ENCODE measurements at places on chromosomes 13 and 19.

DNA sequence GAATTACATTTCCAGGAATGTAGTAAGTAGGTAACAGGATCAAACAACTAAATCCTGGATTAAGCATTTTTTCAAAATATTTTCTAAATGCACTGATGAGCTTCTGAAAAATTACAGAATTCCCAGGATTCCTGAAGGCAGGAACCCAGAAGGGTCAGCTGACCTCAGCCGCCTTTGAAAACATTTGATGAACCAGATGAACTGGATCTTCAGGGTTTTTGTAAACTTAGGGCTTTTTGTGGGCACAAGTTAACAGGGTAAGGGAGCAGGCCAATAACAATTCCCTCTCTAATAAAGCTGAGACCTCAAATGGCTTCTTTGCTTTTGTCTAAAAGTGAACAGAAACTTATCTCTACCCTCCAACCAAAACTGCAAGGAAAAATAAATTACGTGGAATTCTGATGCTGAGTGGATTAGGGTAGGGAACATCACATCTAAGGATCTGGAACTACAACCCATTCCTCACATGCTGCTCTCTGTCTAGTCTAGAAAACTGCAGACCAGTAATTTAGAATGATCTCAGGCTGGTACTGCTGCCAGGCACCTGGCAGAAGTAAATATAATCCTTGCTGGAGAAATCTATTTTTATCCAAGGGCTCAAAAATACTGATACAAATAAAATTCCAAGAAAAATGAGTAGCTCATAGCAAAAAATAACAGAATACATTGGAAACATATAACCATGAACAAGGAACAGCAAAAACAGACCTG, 48.2 kb upstream of the N4BP2L1 start:
- no peak for DNase-seq

DNA sequence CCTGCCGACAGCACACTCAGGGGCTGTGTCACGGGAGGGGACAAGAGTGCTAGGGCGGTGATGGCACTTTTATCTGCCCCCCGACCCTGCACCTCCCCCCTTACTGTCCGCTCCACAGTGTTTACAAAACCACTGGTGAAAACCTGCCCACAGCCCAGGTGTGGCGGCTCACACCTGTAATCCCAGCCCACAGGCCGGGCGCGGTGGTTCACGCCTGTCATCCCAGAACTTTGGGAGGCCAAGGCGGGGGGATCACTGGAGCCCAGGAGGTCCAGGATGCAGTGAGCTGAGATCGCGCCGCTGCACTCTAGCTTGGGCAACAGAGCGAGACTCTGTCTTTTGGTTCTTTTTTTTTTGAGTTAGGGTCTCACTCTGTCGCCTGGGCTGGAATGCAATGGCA, 11.8 kb downstream of the LINGO3 start:
- no peak for DNase-seq

GRCh38 chr19:54391589-54392061, 23.6 kb upstream of the TTYH1 start:
- no peak for DNase-seq

DNA sequence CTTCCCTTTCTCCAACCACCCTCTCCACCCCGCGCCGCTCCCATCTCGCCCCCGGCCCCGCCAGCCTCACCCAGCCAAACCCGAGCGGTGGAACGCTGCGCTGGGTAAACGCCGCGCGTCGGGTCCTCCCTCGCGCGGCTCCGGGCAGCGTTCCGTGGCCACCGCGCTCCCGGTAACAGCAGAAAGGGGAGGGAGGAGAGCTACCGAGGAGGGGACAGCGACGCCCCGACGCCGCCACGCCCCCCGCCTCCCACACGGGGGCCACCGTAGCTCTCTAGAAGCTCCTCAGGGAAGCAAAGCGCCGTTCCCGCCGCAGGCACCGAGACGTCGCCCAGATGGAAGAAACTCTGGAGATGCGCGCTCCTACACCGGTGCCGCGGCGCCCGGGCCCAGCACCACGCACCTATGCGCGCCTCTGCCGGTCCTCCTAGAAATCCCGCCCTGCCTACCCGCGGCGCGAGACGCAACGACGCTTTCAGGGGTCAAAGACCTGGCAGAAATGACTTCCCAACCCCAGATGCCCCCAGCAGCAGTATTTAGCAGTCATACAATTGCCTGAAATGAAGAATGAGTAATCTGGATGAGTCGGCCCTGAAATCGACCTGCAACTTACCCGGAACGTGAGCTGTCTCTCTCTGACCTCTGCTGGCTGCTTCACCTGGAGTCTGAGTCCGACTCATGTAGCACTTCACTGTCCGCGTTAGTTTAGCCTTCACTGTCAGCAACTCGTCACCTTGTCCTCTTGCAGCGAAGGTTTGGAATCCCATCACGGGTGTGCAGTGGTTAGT, at the start of gene RUBCNL:
RUBCNL (minus strand) TSS at position 189 of the 788 bp plus-strand sequence. CDS start 14,777 bp downstream, outside the sequence.
- DNase-seq: peak; percentile 8

GRCh38 chr13:98751861-98752466, 508 bp downstream of the SLC15A1 start:
- DNase-seq: no peak

DNA sequence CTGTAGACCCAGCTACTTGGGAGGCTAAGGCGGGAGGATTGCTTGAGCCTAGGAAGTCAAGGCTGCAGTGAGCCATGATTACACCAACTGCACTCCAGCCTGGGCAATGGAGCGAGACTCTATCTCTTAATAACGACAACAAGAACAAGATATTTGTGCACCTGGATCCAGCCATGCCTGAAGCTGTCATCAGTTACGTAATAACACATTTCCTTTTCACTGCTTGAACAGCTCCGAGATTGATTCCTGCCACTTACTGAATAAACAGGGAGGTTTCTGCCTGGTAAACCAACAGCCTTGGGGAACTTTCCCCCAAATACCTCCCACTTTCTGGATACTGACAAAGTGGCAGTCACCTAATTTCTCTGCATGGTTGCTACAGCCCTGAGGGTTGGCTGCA, 5.4 kb downstream of the KANK2 start:
- DNase-seq: no peak

DNA sequence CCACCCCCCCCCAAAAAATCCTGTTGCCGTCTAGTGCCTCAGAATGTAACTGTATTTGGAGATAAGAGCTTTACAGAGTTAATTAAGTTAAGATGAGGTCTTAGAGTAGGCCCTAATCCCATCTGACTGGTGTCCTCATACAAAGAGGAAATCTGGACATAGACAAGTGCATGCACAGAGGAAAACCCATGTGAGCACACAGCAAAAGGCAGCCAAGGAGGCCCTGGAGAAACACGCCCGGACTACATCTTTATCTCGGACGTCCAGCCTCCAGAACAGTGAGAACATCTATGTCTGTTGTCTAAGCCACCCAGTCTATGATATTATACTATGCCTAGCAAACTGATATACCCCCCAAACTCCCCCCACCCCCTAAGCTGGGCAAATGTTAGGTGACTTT, 193.8 kb downstream of the KATNAL1 start:
- no peak for DNase-seq

GRCh38 chr13:76470991-76471390, 415.2 kb downstream of the KCTD12 start:
- DNase-seq: no peak

DNA sequence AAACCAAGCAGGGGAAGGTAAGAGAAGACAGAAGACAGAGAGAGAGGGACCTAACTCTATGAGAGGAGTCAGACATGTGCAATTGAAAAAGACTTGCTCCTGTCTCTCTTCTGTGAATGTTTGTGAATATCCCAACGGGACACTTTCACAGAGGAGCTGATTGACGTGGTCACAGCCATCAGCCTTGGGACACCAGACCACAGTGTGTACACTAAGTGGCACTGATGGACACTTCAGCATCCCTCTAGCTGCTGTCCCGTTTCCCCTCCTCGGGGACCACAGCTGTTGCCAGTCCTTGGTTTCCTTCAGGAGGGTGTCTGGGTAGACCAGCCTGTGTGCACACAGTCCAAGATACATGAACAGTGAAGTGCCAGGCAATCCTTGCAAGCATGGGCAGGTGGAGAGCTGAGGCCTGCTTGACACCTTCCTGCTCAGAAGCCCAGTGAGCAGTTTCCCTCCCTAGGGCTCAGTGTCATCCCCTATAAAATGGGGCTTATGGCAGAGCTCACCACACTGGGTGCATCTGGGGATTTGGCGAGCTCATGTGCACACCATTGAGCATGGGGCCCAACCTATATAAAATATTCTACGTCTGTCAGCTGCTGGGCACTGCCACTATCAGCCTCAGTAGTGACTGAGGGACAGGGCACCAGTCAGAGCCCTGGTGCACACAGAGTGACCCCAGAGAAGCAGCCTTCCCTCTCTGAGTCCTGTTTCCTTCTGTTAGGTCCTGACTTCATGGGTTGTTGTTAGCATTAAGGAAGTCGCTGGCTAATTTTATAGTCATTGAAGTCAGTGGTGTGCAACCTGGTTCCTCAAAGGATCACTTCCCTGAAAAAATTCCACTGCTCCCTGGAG, 4.3 kb upstream of the USF2 start:
- no peak for DNase-seq

GRCh38 chr13:113655346-113656002, 2.5 kb downstream of the ATP4B start:
- no peak for DNase-seq

DNA sequence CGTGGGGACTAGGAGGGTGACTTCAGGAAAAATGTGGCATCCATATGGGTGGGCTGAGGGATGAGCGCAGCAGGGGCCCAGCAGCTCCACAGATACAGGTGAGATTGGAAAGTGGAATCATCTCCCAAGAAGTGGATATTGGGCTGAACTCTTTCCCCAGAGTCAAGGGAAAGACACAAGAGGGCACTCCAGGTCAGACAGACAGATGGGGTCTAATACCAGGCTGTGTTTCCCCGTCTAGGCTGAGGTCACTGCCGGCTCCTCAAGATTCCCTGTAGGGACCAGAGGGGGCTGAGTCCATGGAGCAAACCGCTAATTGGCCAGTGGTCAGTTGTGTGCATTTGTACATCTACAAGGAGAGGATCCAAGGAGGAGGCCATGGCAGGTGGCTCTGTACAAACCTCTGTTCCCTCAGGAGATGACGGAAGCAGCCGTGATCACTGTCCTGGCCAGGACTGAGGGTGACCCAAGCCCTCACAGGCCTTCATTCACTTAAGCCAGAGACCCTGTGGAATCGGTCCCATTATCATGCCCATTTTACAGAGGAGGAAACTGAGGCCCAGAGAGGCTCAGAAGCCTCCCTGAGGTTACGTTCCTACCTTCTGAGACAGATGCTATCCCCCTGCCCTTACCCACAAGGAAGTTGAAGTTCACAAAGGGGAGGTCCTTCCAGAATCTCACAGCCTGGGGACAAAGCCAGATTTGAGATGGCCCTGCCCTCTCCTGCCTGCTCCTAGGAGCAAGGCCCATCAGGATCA, 14.9 kb upstream of the IGLON5 start:
- DNase-seq: no peak

GRCh38 chr19:55369653-55370304, 484 bp downstream of the IL11 start:
- DNase-seq: no peak

GRCh38 chr13:111547726-111548273, 227.4 kb downstream of the TEX29 start:
- DNase-seq: no peak

- no peak for DNase-seq
These were observed 183.2 kb downstream of the NDFIP2 start for GRCh38 chr13:79663977-79664636.

GRCh38 chr19:54473071-54473891, at the start of gene CDC42EP5:
Gene CDC42EP5, minus strand, starts transcription at chr19:54473296. Its CDS starts 7,749 bp downstream, at chr19:54465547.
- DNase-seq: no peak

All from stimulated activated CD8-positive, alpha-beta memory T cell treated with anti-CD3 and anti-CD28 coated beads, Interleukin-7, amount 100 ng/mL, for 24 hours (primary cell).